Thoracic aorta (tissue), 2 donors: ENCODE measurements at places on chromosomes 1 and 21. TPM values are rescaled to one million over a fixed set of nuclear protein-coding genes. Genes with fewer than 3 reads are reported as not detected.

The LAMC2 gene
- 0.54 TPM for total RNA-seq

DNA sequence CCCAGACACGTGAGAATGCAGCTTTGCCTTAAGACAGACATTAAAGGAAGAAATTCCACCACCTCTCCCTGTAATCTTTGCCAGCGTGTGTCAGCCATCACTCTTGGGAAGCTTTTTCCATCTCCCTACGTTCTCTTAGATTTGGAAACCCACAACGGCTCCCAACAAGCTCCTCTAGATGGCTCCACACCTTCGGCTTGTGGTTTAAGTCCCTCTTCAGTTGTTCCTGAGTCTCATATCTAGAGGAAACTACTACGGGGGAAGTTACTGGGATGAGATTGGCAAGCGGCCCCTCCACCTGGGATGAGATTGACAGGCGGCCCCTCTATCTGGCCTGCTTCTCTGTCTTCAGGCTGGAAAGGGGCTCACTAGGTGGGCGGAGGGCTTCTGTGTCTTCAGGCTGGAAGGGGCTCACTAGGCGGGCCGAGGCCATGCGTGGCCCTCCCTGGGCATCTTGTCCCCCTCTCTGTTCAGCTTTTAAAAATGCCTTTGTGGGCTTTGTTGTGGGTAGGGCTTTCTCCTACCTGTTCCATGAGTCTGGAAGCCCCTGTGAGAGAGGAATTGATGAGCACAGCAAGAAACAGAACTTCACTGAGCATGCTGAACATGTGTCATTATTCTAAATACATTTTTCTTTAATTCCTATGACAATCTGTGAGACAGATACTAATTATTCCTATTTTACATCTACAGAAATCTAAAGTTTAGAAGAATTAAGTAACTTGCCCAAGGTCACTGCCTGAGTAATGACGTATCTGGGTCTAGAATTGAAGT lies 670.5 kb downstream of the KIF26B start:
- no peak overlapping the region for H3K4me3 ChIP-seq
- no peaks in the 10 kb centered on the region for H3K27me3 ChIP-seq
- no peak for DNase-seq
- H3K27ac ChIP-seq: no peak overlapping the region
- no peaks in the 10 kb centered on the region for H3K36me3 ChIP-seq
- H3K4me1 ChIP-seq: no peaks in the 10 kb centered on the region

DNA sequence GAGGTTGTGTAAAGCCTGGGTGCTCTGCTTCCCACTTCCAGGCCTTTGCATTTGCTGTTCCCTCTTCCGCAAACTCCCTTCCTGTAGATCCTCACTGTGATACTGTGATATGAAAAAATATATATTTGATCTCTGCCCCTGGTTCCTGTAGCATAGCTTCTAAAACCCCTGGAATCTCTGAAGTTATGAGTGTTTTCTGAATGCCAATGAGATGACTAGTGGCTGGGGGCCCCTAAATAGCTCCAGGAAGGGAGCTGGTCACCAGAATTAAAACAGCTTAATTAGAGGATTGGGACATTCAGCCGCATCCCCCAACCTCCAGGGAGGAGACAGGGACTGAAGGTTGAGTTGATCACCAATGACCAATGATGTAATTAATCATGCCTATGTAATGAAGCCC lies 21.9 kb downstream of the DUSP10 start:
- no peaks in the 10 kb centered on the region for H3K27me3 ChIP-seq
- H3K4me3 ChIP-seq: no peak overlapping the region
- H3K4me1 ChIP-seq: peaks cover 31% of the 10 kb centered on the region
- H3K27ac ChIP-seq: no peak overlapping the region

GRCh38 chr1:232694475-232694874 lies 64.5 kb upstream of the SIPA1L2 start:
- no peaks in the 10 kb centered on the region for H3K36me3 ChIP-seq
- no peaks in the 10 kb centered on the region for H3K4me1 ChIP-seq

- no peaks in the 10 kb centered on the region for H3K27me3 ChIP-seq
- H3K4me3 ChIP-seq: no peak overlapping the region
- no peak overlapping the region for H3K27ac ChIP-seq
- H3K4me1 ChIP-seq: no peaks in the 10 kb centered on the region
These were observed 71.1 kb downstream of the RABGAP1L start for GRCh38 chr1:174230399-174230798.

The LCE2B gene
- 2.4 TPM for total RNA-seq

DNA sequence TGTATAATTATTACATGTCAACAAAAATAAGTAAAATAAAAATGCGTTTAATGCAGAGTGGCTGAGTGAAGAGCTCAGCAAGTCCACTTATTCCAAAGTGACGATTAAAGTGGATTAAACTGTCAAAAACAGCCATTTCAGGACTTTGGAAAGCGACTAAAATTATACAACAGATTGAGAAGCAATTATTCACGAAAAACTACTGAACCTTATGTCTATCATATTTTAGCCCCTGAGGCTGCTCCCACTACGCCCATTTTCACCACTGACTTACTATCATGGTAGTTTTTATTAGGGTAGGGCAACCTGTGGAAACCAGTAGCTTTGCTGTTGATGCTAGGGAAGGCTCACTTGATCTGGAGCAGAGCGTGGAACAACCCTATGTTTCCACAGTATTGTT lies 114.3 kb upstream of the GPR52 start:
- H3K27ac ChIP-seq: no peak overlapping the region
- no peaks in the 10 kb centered on the region for H3K36me3 ChIP-seq
- no peaks in the 10 kb centered on the region for H3K27me3 ChIP-seq
- no peak for DNase-seq

GRCh38 chr1:108734171-108734865 lies 12.2 kb upstream of the STXBP3 start:
- no peak for DNase-seq
- H3K4me3 ChIP-seq: no peak overlapping the region
- H3K4me1 ChIP-seq: no peaks in the 10 kb centered on the region
- no peaks in the 10 kb centered on the region for H3K36me3 ChIP-seq
- no peaks in the 10 kb centered on the region for H3K27me3 ChIP-seq
- no peak overlapping the region for H3K27ac ChIP-seq

The CD1E gene
- not detected for total RNA-seq

The E2F2 gene
- 0.35 TPM for total RNA-seq

The FAM163A gene
- total RNA-seq: not detected

The INAVA gene
- 3.5 TPM for total RNA-seq

DNA sequence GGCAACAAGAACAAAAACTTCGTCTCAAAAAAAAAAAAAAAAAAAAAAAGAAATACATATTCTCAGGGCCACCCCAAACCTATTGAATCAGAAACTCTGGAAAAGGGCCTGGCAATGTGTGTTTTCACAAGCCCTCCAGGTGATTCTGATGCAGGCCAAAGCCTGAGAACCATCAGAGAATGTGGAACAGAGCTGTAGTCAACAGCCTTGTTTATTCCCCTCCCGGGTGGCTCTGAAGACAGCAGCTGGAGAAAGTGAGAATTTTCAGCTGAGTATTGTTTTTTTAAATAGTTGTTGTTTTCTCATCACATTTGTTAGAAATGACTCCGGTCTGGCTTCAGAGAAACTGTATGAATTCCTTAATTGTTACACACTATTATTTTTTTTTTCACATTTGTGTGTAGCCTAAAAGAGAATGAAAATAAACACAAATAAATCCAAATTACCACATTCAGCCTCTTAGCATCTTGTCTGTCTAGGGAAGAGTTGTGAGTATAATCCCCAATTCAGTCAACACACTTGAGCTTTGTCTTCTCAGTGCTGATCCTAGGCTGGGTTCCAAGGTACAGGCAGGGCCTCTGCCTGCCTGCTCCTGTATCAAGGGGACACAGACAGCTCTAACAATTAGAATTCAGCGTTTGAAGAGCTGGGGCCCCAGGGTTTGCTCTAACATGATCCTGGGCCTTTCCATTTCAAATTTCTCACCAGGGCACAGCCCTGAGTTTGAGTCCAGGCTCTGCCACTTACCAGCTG lies 6.6 kb upstream of the AZIN2 start:
- H3K27ac ChIP-seq: no peak overlapping the region
- H3K27me3 ChIP-seq: no peaks in the 10 kb centered on the region
- no peak overlapping the region for H3K4me3 ChIP-seq
- H3K4me1 ChIP-seq: no peaks in the 10 kb centered on the region
